Stimulated activated CD4-positive, alpha-beta T cell treated with anti-CD3 and anti-CD28 coated beads, Interleukin-4, amount 100 ng/mL, for 4 hours (primary cell): ENCODE measurements at places on chromosomes 12 and 14.

- DNase-seq = no peak
Measured at GRCh38 chr12:1878214-1878613, 40.2 kb downstream of the CACNA2D4 start.

DNA sequence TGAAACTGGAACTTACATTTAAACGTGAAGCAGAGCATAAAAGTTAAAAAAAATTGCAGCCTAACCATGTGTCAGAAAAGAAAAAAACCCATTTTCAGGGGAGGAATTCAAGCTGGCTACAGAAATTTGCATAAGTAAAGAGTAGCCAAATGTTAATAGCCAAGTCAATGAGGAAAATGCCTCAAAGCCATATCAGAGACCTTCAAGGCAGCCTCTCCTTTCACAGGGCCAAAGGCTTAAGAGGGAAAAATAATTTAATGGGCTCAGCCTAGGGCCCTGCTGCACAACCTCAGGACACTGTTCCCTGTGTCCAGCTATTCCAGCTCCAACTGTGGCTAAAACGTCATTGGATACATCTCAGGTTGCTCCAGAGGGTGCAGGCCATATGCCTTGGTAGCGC lies 749.5 kb downstream of the FLRT2 start:
- DNase-seq = no peak

GRCh38 chr14:85618390-85618789 lies 88.4 kb downstream of the FLRT2 start:
- DNase-seq = no peak

DNA sequence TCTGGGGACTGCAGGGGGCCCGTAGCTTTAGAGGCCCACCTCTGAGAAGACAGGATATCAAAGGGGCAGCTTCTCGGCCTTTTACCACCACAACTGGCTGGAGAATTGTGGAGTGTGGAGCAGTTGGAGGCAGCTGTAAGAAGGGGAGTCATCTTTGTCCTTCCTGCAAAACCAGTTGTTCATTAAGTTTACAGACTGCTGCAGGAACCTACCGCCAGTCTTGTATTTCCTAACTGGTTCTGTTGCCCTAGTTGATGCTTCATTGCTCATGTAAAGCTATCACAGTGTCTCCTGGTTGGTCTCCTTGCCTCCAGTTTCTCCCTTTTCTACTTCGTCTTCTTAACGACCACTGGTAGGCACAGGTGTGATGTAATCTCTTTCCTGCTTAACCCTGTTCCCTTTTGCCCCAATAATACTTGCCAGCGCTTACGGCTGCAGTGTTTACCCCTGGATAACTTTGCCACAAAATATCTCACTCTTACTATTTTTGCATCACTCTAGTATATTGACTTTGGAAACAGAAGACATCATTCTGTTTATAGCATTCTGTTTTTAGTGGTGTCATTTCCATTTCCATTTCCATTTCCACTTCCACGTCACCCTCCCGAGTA lies 11.9 kb downstream of the ESPL1 start:
- no peak for DNase-seq

DNA sequence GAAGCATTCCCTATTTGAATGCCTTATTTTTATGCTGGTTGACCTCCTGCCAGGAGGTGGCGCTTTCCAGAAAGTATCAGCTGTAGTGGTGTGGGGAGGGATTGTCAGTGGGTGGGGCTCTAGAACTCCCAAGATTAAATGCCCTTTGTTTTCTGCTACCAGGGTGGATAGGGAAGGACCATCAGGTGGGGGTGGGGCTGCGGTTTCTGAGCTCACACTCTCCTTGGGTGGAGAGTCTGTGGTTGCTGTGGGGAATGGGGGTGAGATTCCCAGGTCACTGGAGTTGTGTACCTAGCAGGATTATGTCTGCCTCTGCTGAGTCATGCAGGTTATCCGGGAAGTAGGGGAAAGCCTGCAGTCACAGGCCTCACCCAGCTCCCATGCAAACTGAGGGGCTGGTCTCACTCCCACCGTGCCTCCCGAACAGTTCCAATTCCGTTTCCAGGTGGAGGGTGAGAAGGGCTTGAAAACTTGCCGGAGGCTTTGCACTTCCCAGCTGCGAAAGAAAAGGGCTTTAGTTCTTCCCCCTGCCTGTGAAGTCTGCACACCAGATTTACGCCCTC lies 68.3 kb downstream of the ALG10B start:
- no peak for DNase-seq

DNA sequence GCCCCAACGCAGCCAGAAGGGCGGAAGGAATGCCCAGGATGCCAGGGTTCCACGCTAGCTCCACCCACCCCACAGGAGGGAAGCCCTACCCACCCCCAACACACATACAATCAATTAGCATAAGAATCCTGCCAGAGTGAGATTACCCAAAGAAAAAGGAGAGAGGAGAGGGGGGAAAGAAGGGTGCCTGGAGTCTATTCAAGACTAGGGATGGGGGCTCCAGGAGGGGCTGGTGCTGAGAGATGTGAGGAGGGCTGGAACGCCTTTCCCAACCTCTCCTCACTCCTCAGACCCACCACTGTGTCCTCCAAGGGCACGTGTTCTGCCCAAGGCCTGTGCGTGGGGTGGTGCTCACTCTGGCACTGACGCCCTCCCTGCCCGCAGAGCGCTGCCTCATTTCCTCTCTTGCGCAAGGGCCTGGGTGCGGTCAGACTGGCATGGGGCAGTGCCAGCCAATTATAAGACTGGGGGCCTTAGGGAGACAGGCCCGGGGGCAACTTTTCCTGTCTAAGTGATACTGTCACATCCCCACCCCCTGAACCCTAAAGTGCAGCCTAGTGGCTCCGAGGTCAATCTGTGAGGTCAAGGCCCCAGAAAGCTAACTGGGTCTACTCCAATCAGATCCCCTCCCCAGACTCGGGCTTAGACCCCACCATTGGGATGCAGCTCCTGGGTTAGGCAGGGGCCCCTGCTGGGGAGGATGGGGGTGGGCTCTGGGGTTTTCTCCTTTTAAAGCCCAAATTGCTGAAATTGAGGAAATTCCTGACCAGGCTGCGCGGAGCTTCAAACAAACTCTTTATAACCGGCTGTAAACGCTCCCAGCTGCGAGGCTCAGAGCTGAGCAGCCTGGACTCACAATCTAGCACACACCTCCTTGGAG lies 10.2 kb upstream of the ITGB7 start:
- DNase-seq = peak; percentile 36

DNA sequence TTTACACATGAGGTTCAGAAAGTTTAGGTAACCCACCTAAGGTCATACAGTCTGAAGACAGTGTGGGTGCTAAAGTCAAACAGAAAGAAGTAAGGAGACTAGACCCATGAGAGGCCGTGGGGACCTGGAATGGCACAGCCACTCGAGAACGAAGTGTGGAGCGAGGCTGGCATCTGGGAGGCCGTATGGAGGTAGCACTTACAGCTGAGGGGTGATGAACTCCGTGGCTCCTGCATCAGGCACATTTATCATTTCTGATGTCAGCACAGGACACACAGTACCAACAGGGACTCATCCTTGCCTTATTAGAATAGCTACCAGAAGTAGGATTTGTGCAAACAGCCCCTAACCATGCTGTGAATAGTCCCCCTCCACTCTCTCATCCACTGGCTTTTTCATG lies 30.5 kb downstream of the CRACR2A start:
- no peak for DNase-seq

DNA sequence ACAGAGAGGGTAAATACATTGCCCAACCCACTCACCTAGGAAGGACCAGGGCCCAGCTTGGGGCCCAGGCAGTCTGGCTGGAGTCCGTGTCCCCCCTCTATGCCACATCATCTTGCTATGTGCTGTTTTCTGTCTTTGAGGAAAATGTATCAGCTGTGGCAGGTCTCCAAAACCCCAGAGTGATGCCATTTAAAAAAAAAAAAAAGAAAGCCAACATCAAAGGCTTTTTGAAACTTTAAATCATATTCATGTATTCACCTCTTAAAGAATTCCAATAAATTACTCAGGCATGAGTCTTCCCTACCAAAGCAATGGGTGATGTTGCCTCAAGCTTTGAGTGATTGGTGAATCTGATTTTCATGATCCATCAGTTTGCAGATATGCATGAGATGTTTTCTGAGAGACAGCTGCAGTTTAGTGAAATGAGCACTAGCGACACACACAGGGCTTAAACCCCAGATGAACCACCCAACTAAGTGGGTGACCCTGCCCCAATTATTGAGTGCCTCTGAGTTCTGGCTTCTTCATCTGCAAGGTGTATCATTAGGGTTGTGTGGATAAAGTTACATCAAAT lies 6.1 kb downstream of the KRT81 start:
- no peak for DNase-seq

DNA sequence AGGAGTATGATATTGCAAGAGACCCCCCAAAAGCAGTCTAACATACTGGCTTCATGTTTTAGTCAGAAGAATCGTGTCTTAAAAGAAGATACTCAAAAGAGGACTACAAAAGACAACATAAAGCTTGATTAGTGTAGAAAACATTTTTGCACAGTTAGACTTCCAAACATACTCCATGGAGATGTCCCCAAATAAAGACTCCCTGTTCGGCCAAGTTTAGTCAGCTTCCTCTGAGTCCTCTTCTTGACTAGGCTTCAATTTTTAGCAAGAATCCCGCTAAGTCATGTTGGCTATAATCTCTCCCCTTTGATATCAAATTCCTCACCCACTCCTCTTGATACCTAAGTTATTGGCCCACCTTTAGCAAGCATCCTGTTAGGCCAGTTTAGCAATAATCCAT lies 298.0 kb downstream of the RMST start:
- DNase-seq = no peak

DNA sequence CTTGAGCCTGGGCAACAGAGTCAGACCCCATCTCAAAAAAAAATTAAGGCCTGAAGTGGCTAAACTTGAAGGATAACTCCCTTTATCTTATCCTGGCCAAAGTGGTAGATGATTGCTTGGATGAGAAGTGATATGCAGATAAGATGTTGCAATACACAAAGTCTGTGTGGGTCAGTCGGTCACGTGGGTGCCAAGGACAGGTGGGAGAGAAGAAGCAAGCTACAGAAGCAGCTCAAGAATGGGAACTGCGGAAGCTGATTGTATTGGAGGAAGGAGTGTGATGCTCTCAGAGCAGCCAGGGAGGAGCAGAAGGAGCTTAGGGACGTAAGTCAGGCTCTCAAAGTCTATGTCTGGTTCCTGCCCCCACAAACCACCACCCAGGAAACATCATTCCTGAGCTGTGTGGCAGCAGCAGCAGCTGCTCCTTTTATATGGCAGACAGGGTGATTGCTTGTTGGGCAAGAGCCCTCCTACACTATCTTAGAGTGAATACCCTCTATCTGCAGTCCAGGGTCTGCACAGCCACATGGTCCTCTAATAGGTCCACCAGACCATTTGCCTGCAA lies 54.5 kb downstream of the ATP2A2 start:
- no peak for DNase-seq

DNA sequence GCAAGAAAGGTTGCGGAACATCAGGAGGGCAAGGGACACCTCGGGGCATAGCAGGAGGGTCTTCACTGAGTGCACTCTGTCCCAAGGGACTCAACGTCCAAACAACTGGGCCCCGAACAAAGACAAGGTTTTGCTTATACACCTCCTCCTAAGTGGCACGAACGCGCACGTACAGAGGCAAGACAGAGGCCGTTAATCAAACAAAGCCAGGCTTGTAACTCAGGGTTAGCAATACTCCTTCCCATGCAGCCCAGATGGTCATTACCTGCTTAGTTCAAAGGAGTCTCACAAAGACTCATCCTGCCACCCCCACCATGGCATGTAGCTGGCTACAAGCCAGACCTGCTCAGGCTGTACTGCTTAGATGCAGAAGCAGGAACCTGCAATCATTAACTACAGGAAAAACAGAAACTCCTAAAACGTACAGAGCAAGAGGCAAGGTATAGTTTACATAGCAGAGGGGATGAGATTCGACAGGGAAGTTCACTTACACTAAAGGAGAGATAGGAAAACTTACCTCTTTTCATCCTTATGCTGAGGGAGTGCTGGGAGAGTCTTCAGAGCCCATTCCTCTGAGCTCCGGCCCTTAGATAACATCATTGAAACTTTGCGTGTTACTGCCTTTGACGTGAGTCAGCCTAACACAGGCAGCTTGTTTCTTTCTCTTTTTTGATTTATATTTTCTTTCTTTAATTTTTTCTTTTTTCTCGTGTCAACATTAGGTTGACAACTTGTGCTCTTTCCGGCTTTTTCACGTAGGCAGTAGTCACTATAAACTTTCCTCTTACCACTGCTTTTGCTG lies 1319.1 kb downstream of the TMEM121 start:
- peak; percentile 58 for DNase-seq

- DNase-seq = no peak
Measured at GRCh38 chr14:100391724-100392123, 68.6 kb downstream of the SLC25A47 start.

DNA sequence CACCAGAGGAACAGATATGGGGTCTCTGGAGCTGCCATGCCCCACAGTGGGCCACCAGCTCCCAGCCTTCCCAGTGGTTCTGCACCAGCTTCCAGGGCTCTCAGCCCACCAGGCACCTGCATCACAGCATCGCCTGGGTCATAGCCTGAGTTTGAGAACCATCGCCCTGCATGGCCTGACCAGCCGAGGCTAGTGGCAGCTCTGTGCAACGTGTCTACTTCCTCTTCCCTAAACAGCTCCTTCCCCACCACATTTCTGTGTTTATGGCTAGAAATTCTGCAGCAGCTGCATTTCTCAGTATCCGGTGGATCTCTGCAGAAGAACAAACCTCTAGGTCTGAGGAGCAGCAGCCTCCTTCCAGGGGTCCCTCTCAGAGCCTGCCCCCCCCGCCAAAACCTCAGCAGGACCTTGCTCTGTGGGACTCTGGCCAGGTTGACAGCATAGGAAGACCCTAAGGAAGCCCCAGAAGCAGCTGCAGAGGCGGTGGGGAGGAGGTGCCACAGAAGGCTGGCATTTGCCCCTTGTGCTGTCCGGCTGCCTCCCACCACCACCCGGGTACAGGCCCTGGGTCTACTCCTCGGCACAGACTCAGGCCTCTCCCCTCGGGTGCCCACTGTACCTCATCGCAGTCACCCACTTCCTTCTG lies 47.7 kb downstream of the PSMA6 start:
- DNase-seq = no peak

DNA sequence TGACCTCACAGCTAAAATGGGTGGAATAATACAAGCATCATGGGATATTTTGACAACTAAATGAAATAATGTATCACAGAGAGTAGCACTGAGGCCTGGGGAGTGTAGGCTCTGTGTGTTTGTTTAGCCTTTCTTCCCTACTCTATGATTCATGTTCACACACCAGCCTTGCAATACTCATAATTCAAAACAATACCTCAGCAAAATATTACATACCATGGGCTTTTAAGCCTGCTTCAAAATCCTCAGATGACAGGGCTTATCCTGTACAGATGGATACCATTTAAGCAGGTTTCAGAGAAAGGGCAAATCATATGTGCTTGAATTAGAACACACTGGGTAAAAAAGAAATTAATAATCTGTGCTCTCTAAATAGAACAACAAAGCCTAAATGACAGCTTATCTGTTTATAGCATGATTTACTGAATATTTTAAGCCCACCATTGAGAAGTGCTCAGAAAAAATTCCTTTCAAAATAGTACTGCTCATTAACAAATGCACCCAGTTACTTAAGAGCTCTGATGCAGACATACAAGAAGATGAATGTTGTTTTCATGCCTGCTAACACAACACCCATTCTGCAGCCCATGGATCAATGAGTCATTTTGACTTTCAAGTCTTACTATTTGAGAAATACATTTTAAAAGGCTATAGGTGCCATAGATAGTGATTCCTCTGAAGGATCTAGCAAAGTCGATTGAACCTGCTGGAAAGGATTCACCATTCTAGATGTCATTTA lies 84.9 kb upstream of the ADAMTS20 start:
- no peak for DNase-seq

- DNase-seq = no peak
Measured at GRCh38 chr14:35747379-35747778, 61.7 kb downstream of the RALGAPA1 start.
